Naive B cell (primary cell): ENCODE measurements at places on chromosomes 5 and 9.

DNA sequence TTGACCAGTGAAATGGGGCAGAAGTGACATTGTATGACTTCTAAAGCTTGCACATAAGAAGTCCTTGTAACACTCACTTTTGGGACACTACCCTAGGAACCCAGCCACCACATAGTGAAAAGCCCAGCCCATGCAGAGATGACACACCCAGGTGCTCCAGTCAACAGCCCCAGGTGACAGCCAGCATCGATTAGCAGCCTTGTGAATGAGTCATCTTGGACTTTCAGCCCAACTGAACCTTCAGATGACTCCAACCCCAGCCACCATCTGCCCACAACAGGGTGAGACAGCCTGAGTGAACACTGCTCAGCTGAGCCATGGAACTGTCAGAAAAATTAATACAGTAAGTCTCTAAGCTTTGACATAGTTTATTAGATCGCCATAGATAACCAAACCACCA lies 458.6 kb downstream of the ZSWIM6 start:
- DNase-seq, result no peak

DNA sequence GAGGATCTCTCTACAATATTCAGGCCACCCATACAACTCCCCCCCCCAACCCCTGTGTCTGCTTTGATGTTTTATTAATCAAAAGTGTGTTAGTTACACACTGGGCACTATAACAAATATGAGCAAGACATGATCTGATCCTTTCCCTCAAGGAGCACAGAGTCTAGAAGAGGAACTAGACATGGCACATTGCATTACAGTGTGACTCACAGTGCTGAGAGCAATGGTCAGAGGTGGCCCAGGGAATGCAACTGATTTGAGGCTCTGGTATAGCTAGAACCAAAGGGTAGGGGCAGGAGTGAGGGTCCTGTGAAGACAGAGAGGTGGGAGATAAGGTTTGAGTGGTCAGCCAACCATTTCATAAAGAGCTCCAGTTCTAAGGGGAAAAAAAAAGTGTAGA lies 539.2 kb downstream of the ACTL7B start:
- DNase-seq, result no peak

DNA sequence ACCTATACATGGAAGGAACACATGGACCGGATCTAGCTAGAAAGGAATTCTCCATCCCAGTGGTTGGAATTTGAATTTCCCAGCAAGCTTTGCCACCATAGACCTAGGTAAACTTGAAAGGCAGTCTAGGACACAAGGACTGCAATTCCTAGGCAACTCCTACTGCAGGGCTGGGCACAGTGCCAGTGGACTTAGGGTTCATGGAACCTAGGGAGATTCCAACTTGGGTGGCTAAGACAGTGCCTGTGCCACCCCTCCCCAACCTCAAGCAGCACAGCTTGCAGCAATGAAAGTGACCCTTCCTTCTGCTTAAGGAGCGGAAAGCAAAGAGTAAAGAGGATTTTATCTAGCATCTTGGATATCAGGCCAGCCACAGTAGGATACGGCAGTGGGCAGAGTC lies 663.3 kb downstream of the ELAVL2 start:
- no peak for DNase-seq

DNA sequence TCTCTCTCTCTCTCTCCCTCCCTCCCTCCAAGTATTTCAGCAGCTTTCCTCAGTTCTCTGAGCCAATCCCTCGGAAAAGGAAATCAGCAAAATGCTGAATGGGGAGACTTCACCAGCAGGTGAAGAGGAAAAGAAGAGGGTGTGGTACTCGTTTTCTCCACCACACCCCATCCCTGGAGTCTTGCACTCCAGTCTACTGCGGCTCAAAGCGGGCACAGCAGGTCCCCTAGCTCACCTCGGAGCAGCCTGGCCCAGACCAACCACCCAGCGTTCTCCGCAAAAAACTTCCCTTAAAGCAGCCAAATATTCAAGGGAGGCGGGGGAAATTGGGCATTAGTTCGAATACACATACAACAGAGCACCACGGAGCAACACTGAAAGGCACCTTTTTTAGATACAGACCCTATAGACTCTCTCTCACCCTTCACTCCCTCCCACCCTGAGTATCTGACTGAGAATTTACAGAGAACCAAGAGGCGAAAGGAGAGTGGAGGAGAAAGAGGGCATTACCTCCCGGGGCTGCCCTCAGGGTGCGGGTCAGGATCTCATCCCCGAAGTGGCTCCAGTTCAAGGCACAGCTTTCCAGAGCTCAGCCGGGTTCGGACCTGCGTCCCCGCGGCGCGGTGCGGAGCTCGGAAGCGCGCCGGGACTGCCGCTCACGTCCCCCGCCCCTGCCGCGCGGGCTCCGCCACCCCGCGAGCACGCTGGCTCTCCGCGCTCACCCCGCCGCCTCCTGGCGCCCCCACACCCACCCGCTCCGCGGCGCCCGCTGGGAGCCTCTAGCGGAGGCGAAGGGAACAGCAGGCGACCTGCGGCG lies 1638.5 kb upstream of the C9orf72 start:
- no peak for DNase-seq

GRCh38 chr5:41686191-41686590 lies 175.8 kb upstream of the PLCXD3 start:
- no peak for DNase-seq

GRCh38 chr9:98087420-98088354 lies 31.2 kb downstream of the NANS start:
- peak; percentile 75 for DNase-seq
